ENCODE measurements at places on chromosomes 5 and 9.

- DNase-seq = no peak
Measured at GRCh38 chr5:104643320-104643719, 1080.7 kb upstream of the NUDT12 start.

- DNase-seq = no peak
Measured at GRCh38 chr9:87386490-87387025, 111.1 kb upstream of the DAPK1 start.

GRCh38 chr5:138274189-138274853 lies at the start of gene GFRA3:
Gene GFRA3, minus strand, starts transcription at chr5:138274621. Its CDS starts 197 bp downstream, at chr5:138274424.
- DNase-seq = no peak

GRCh38 chr5:2848619-2849018 lies 97.1 kb upstream of the IRX2 start:
- no peak for DNase-seq

DNA sequence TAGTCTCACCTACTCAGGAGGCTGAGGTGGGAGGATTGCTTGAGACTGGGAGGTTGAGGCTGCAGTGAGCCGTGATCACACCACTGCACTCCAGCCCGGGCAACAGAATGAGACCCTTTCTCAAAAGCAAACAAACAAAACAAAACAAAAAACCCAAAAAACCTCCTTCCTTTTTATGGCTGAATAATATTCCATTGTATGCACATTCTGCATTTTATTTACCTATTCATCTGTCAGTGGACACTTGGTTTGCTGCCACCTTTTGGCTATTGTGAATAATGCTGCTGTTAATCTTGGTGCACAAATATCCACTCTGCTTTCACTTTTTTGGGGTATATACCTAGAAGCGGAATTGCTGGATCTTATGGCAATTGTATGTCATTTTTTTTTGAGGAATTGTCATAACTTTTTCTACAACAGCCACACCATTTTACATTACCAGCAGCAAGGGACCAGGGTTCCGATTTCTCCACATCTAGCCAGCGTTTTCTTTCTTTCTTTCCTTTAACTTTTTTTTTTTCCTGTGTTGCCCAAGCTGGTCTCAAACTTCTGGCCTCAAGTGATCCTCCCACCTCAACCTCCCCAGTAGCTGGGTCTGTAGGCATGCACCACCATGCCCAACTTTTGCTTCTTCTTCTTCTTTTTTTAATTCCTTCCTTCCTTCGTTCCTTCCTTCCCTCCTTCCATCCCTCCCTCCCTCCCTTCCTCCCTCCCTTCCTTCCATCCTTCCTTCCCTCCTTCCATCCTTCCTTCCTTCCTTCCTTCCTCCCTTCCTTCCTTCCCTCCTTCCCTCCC lies 30.6 kb downstream of the NKX2-5 start:
- no peak for DNase-seq

DNA sequence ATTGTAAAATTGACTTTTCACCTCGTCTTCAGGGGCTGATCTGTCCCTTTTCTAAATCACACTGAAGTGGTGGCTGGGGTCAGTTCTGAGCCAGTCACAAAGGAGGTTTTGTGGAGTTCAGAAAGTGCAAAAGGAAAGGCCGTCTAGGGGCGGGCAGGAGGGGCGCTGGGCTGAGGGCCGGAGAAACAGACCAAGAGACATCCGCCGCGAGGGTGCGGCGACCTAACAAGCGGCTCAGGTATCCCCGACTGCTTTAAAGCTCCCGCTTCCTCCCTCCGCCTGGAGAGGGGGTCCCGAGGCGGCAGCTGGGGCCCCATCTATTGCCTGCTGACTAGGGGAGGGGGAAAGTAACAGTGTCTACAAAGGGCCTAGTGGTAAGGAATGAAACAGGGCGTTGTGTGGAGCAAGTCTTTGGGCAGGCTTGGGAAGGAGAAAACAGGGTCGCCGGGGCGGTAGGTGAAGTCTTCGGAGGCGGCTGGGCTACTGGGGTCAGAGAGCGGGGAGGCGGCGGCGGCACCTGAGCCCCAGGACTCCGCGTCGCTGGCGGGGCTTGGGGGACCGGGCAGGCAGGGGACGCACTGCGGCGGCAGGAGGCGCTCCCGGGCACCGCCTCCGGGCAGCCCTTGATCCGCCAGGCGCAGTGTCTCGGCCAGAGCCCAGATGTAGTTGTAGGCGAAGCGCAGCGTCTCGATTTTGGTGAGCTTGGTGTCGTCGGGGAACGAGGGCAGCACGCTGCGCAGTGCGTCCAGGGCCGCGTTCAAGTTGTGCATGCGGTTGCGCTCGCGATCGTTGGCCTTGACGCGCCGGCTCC lies 950 bp downstream of the NEUROG1 start:
- DNase-seq = no peak

- DNase-seq = no peak
Measured at GRCh38 chr5:178113841-178114324, 551 bp downstream of the N4BP3 start.

GRCh38 chr5:118701791-118702190 lies 286.6 kb downstream of the DTWD2 start:
- DNase-seq = no peak

DNA sequence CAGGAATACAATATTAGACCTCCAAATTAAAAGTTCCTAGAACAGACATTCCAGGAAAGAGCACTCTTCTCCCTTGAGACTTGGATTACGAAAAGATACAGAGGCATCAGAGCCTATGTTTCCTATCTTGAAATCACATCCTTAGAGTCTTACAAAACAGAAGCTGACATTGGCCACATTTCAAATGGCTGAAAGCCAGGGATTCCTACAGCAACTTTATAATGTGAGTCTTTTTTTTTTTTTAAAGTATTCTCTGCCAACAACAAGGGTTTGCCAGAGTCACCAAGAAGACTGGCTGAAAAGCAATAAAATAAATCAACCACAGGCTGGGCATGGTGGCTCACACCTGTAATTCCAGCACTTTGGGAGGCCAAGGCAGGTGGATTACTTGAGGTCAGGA lies 63.1 kb downstream of the TRPM6 start:
- DNase-seq = no peak

GRCh38 chr9:104747245-104747564 lies 278 bp upstream of the NIPSNAP3A start:
- no peak for DNase-seq

DNA sequence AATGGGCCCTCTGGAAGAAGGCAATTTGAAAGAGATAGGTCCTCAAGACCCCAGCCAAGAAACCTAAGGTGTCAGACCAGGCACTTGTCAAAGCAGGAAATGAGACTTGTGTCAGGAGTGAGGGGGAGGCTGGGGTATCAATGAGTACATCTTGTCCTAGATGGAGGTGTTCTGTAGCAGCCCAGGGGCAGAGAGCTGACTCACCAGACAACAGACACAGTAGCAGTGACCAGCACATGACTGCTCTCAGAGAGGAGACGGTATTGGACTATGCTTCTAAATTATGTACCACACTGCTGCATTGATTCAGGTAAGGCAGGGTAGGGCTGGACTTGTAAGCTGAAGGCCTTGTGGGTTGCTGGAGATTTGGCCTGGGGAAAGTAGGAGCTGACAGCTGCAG lies 551.2 kb upstream of the KLF4 start:
- DNase-seq = no peak

- DNase-seq = no peak
Measured at GRCh38 chr9:112848316-112849151, 42.1 kb downstream of the SLC46A2 start.

DNA sequence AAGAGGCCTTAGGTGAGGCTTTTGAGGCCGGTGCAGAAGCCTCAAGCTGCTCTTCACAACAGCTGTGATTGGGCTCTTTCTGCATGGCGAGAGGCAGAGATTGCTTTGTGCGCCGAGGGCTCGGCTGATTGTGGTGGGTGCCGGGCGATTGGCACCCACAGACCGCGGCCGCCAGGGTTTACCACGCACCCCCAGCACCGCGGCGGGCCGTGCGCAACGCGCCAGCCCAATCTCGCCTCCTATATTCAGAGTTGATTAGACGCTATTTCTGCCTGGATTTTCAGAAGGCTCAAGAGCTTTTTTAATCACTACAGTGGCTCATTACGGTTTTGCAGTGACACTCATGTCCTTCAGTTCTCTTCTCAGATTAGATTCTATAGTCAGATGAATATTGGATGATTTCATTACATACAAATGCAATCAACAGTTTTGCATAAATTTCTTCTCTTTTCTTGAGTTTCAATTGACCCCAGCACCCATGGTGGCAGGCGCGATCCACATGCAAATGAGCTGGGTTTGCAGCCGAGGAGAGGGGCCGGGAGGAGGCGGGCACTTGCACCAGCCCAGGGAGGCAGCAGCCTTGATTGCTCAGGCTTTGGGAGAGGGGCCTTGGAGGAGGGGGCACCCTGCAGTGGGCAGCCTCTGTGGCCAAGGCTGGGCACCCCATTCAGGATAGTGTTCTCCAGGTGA lies 33.8 kb upstream of the PTGS1 start:
- no peak for DNase-seq

DNA sequence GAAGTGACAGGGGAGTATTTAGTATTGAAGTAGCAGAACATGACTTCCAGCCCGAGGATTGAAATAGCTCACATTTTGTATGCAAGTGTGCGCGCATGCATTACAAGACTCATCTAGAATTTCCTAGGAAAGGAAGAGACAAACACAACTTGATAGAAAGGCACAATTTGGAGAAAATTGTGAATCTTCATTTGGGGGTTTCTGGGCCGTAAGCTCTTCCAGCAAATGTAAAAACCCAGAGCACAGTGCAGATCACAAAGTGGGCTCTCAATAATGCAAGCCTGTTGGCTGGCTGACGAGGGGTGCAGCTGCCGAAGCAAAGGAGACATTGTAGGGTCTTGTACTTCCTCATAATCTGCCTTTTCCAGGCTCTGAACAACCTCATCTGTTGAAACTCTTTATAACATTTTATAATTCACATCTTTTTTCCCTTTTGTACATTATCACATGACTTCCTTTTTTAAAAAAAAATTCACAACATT lies 109.0 kb downstream of the BAAT start:
- no peak for DNase-seq

DNA sequence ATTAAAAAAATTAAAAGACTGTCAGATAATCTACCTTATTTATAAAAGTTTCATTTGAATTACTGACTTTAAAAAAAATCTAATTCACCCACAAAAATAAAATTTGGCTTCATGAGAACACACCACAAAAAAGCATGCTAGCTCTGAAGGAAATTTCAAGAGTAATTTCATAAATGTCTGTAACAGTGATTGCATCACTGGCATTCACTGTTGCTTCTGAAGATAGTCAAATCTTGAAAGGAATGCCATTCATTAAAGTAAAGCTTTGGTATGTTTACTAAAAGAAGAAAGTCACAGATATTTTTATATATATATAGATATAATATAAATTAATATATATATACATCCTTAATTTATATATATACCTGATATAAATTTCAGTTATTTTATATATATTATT lies 43.4 kb downstream of the NADK2 start:
- no peak for DNase-seq

DNA sequence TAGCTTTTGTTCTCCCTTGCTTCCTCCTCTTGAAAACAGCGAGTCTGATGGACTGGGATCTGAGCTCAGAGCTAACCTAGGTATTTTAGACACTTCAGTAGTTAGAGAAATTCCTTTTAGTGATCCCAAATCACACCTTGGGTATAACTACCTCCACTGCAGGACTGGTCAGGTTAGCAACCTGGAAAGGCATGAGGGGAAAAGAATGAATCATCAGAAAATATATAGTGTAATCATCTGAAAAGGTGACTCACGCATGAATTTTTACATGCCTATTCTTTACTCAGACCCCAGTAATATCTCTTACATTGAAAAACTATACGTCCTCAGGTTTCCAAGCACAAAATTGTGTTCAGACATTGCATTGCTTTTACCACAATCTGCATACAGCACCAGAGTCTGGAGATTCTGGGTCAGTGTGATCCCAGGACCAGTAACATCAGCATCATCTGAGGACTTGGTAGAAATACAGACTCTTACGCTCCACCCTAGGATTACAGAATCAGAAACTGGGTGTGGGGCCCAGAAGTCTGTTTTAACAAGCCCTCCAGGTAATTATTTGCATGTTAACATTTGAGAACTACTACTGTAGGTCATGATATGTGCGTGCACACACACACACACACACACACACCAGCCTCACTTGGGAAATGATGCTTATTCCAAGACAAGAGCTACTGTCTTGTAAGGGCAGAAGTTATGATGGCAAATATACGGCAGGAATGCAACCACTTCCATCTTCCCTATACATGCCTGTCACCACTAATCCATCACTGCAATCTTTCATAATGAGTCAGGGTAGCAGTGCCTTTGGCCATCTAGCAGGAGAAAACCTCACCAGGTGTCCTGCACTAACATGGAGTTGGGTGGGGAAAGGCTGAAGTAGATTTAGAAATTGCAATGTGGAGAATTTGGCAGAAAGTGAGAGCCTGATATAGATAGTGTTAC lies 271.6 kb upstream of the MAP3K1 start:
- DNase-seq = no peak

DNA sequence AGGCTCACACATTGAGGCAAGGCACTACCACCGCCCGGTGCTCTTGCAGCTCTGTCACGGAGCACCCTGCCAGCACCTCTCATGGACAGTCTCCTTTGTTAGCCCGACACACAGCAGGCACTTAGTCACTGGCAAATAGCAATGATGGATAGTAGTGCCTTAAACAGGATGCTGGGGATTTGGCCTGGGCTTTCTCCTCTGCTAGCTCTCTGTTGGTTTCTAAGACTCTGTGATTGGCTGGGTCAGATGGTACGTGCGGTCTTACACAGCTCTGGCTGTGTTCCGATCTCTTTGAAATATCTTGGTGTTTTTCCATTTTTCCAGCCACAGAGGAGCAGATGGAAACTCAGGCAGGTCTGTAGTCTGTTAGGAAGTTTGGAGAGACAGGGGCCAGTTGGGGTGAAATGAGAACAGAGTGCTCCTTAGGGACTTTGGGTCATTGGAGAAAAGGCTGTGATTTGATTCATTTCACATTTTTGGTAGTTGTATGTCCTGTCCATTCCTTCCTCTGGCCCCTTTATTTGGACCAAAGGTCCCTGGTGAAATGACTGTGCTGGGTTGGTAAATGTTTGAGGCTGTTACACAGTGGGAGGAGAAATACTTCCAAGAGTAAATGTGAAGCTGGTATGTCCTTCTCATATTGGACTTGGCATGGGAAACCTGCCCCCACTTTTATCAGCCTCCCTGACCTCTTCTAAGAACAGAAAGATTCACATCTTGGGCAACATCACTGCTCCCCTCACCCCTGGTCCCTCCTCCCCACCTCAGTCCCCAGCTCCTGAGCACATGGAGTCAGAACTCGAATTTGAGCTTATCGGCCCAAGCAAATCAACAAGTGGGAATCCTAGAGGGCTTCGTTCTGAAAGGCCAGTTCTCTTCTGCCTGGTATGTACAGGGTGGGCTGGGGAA lies 3.4 kb downstream of the SMIM3 start:
- no peak for DNase-seq

- DNase-seq = no peak
Measured at GRCh38 chr5:118918232-118918631, 70.1 kb downstream of the DTWD2 start.

GRCh38 chr9:109969011-109969410 lies 189.0 kb downstream of the PALM2AKAP2 start:
- no peak for DNase-seq

DNA sequence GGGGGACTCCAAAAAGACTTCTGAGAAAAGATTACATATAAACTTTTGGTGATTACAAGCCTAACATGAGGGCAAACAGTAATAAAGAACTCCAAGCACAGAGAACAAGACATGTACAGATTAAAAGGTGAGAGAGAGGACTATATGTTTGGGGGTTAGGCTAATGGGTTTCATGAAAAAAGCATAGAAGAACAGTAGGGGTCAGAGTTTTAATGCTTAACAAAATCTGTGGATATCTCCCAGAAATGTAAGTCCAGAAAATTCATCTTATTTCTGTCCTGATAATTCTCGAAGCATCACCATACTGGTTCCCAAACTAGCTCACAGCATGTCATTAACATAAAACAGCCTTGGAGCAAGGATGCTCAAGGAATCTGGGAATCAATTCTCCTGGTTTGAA lies 137.2 kb downstream of the ARRDC3 start:
- no peak for DNase-seq
